Muscle of arm (tissue), 14 donors: ENCODE measurements at places on chromosomes 3 and 15.

DNA sequence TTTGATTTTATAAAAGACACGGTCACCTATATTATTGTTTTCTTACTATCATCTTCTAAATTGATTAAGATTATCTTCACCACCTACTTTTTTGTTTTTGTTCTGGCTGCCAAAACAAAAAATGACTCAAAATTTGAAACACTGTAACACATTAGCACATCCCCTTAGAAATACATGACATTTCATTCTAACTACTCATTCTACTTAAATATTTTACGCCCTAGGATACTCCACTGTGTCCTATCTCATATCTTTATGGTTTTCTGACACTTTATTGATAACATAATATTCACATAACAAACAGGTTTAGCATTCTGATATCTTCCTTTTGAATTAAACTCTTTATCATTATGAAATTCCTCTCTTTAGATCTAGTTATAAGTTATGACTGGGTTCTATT lies 656.2 kb downstream of the GBE1 start:
- DNase-seq, result no peak

GRCh38 chr15:98160236-98160635 lies 199.7 kb downstream of the ARRDC4 start:
- DNase-seq, result no peak

DNA sequence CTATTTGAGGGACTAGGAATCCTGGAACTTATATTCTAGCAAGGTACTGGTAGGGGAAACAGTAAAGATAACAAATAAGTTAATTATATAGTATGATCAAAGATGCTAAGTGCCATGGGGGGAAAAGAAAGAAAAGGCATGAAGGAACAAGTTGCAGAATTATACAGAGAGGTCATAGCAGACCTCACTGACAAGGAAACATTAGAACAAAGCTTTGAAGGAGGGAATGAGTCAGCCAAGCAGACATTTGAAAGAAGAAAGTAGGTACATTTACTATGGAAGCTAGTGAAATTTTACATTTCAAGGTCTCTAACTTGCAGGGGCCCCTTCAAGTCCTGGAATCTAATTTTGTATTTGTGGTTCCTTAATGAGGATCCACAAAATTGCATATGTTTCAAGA lies 57.2 kb upstream of the TIPARP start:
- no peak for DNase-seq

DNA sequence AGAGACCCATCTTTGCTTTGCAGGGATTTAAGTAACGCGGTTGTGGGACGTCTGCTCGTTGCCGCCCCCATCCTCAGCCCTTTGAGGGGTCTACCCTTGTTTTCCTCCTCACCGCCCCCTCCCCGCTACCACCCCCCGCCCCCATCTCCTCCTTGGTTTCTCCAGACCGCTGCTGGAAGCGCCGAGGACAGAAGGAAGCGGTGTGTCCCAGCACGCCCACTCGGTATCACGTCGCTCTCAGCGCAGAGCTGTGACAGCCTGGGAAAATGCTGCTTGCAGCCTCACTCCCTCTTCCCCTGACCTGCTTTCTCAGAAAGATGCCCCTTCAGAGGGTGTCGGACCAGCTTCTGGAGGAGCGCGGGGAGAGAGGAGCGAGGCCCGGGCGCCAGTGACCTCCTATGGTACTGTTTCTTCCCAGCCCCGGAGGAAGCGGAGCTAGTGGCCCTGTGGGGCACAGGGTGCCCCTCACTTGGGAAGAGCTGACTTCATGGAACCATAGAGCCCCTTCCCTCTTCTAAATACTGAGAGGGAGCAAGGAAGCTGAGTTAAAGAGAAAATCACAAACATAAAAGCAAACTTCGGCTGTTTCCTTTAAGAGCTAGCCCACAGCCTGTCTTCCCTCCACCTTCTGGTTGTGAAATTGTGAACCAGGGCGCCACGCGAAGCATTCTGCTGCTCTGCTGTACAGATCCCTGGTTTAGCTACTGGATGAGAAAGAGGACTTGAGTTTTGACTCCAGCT lies 698 bp downstream of the IL1RAP start:
- peak; percentile 53 for DNase-seq

- DNase-seq, result no peak
Measured at GRCh38 chr3:116601206-116601605, 108.4 kb upstream of the TUSC7 start.

GRCh38 chr3:153785901-153786300 lies 335.3 kb upstream of the ARHGEF26 start:
- DNase-seq, result no peak

- DNase-seq, result no peak
Measured at GRCh38 chr3:63975723-63976122, 47.6 kb downstream of the PSMD6 start.

DNA sequence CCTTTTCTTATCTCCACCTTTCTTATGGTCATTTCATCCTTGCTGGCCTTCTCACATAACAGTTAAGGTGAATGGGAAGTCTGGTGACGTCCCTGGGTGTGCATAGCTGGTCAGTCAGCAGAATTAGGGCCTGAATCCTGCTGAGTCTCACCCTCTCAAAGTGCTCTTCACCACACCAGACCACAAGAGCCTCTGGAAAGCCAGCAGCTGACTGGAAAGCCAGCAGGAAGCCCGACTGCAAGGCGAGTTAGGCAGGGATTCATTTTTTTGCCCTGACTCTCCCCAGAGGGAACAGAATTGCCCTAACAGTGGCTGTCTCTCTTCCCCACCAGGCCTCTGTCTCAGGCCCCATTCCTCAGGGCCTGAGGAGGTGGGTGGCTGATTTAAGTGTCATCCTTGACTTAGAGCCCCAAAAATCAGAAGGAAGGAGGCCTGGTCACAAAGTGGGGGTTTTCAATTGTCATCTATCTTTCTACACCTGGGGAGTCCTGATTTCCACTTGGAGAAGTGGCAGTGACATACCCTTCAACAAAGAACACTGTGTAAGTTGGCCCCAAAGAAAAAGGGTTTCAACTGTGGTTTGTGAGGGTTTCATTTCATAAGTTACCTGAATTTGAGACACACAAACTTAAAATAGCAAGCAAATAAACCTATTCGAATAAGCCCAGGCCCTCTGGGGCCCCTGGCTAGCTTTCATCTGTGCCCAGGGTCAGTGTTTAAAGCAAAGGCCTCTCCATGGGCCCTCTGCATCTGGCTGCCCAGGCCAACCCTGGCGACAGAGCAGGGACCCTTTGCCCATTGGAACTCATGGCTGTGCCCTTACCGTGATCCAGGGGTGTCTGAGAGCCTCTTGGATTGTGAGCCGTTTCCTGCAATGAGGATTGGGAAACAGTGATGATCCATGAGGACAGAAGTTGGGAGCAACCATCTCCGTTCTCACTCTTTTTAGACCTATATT lies 90.5 kb upstream of the HERC1 start:
- DNase-seq, result no peak

GRCh38 chr15:59372352-59373211 lies at the start of gene MYO1E:
Gene MYO1E (minus strand): TSS chr15:59372871. CDS start chr15:59372500, 371 bp downstream.
- DNase-seq, result peak; percentile 96

- DNase-seq, result no peak
Measured at GRCh38 chr3:69342074-69342473, 43.8 kb downstream of the FRMD4B start.

DNA sequence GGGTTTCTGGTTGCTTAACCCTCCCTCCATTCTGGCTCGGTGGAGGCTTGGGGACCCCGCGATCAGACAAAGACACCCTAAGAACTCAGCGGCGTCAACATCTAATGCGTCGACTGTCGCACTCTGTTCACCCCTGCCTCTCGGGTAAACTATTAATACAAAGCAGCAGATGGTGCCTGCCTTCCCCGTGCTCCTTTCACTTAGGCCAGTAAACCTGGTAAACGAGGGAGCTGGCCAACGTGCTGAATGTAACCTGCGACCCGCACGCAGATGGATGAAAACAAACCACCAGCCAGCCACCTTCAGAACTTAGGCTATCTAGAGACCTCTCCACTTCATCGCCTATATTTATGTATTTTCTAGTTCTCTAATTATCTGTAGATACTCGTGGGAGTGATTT lies 848 bp upstream of the CADPS start:
- DNase-seq, result peak; percentile 47

DNA sequence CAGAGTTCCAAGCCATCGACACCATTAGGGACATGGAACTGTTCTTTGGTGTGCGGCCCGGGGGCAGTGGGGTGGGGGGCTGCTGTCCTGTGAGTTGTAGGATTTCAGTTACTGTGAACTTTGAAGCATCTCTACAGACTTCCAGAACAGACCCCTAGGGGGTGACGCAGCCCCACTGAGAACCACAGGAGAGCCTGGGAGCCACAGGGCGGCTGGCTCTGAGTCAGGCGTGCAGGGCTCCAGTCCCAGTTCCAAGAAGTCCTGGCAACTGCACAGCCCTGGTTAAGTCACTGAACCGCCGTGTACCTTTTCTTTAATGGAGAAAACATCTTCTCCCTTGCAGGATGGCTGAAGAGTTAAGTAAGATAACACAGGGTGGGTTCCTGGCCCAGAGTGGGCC lies 23.5 kb upstream of the LRTM1 start:
- DNase-seq, result peak; percentile 77

DNA sequence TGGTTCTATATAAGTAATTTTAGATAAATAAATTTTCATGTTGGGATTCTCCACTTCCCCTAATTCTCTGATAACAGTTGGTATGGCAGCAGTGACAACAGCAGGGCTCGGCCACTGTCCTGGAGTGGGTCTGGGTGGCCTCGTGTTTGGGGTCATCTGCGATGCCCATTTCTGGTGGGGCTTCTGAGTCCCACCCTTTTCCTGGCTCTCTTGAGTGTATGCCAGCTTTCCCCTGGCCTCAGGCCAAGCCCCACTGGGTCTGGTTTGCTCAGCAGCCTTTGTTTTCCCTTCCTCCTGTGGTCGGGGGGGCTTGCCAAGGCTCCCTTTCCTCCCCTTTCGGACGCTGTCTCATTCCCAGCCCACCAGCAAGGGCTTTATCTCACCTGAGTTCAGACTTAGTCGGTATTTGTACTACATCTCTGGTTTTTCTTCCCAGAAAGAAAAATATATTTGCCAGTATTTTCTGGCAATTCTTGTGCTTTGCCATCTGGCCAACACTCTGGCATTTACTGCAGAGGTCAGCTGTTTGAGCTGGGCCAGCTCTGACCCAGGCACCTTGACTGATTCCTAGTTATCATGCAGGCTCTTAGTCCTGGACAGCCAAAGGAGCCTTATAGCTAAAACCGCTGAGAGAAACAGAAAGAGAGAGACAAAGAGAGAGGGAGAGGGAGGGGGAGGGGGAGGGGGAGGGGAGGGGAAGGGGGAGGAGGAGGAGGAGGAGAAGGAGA lies 35.2 kb downstream of the MYZAP start:
- no peak for DNase-seq

- no peak for DNase-seq
Measured at GRCh38 chr3:126961791-126962461, 21.0 kb upstream of the PLXNA1 start.

GRCh38 chr15:57541805-57542504 lies 49.7 kb upstream of the MYZAP start:
- DNase-seq, result no peak

- no peak for DNase-seq
Measured at GRCh38 chr3:195241592-195242355, 29.2 kb downstream of the XXYLT1 start.

GRCh38 chr3:33035596-33035995 lies 61.4 kb downstream of the GLB1 start:
- no peak for DNase-seq

- no peak for DNase-seq
Measured at GRCh38 chr3:29406291-29406832, 125.5 kb downstream of the RBMS3 start.

DNA sequence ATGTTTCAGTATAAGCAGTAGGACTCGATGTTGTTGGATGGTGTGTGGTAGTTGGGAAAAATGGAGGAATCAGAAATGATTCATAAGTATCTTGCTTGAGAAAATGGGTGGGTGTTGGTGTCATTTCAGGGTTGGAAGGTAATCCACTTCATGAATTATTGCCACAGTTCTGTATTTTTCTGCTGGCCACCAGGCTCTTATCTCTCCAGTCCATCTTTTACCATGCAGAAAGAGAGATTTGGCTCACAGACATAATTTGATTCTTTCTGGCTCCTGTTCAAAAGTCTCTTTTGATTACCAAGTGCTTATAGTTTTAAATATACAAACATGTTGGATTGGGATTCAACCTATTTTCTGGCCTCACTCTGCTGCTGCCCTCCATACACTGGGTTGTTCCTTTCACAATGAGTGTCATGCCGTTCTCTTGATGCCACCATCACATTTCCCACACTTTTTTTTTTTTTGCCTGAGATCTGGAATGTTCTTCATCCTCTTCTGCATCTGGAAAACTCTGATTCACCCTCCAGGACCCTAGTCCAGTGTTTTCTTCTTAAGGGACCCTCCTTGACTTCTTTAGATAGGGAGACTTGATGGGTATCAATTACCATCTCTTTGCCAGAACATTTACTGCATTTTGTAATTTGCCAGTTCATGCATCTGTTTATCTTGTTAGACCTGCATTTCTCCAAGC lies 69.4 kb upstream of the GAP43 start:
- no peak for DNase-seq

GRCh38 chr3:126546013-126546412 lies 12.7 kb downstream of the C3orf22 start:
- DNase-seq, result no peak

- no peak for DNase-seq
Measured at GRCh38 chr15:98785807-98786621, 137.7 kb downstream of the IGF1R start.

- DNase-seq, result no peak
Measured at GRCh38 chr3:173921732-173922131, 524.2 kb downstream of the NLGN1 start.

DNA sequence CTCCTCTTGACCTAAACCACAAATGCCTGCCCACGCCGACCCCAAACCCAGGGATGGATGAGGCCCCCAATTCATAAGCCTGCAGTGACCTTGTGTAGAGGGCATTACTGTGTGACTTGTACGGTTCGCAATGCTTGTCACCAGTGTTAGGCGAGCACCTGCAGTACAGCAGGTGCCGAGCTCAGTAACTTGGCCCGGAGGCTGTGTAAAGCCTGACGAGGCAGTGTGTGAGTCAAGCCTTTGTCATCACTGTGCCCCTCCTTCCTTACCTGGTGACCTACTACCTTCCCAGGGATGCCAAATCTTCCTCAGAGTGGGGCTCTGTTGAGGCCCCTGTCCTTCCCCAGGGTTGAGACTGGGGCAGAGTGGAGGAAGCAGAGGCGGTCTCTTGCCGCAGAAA lies 37.2 kb upstream of the TMEM115 start:
- DNase-seq, result no peak

DNA sequence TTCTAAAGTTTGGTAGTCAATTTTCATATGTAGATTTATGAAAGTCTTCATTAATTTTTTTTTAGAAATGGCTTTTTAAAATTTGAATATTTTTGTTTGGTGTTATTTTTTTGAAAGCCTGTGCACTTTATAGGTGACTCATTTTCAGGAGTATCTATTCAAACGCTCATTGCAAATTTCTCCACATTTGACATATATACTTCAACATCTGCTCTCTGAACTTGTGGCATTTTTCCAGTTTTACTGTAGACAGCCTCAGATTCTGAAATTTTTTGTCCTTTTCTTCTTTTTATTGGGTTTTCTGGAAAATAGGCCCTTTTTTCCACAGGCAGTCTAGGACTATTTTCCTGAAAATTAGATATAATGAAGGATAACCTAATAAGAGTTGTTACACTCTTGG lies 396.6 kb downstream of the RBMS3 start:
- DNase-seq, result no peak

DNA sequence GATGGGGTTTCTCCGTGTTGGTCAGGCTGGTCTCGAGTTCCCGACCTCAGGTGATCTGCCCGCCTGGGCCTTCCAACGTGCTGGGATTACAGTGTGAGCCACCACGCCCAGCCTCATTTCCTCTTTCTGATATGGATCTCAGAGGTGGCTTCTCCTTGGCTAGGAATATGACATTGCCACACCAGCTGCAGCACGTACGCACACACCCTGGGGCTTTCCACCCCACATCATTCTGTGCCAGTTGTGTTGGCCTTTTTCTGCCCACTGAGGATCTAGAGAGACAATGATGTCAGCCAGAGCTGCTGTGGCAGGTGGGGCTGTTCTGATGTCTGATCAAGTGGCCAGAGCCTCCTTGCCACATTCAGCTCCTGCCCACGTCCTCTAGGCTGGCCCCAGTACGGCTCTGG lies 29.0 kb downstream of the TMEM45A start:
- no peak for DNase-seq
